ENCODE measurements at places on chromosomes 3 and 15. TPM values are rescaled to one million over a fixed set of nuclear protein-coding genes. Genes with fewer than 3 reads are reported as not detected.

DNA sequence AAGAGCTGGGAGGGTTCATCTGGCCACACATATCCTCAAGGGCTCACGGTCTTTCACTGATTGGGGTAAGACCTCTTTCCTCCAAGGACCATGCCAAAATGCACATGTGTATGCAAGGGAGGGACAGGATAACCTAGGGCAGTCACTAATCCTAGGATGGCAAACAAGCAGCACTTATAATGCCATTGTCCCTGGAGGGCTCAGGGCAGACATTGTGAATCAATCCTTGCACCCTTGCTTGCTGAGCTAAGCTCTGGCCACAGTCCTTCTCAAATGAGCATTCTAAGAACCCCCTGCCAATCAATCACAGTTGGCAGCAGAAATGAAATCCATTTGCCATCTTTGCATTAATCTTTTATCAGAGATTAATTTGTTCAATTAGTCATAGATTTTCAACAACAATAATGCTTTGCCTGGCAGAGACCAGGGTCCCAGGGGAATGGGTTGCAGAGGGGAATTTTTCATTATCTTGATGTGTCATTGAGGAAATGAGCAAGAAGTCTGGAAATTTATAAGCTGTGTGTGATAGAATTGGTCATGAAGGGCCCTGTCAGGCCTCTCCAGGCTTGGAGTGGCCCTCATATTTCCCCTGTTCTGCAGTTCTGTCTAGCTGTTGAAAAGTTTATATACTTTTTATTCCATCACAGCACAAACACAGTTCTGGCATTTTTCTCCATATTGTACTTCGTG is 57.2 kb upstream of the KY start:
- DNase-seq = no peak

IL20RB gene
- polyA plus RNA-seq = 1.0 TPM

- no peak for DNase-seq
These were observed 64.7 kb upstream of the IL12A start for GRCh38 chr3:159923956-159924355.

GRCh38 chr15:56099311-56099710 is 105.9 kb upstream of the NEDD4 start:
- no peak for DNase-seq

SLC24A5 gene
- not detected for polyA plus RNA-seq

DNA sequence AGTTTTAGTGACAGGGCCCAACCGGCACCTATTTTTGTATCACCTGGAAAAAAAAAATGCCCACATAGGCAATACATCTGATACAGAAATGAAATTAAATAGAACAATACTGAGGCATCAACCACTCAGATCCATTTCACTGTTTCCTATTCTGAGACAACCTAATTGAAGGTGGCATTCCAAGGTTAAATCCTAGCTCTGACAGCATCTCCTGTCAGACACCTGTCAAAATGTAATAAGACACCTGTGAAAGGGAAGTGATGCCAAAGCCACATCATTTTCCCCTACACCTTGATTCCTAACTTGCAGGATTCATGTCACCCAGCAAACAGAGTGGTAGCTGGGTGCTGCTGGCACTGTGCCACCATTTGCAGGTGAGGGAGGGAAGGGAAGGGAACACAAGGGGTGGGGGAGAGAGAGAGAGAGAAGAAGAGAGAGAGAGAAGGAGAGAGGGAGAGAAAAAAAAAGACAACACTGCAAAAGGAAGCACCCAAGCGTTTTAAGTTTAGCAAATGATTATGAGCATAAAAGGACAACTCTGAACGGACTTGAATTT is 1044.6 kb upstream of the CFAP20DC start:
- no peak for DNase-seq

DNA sequence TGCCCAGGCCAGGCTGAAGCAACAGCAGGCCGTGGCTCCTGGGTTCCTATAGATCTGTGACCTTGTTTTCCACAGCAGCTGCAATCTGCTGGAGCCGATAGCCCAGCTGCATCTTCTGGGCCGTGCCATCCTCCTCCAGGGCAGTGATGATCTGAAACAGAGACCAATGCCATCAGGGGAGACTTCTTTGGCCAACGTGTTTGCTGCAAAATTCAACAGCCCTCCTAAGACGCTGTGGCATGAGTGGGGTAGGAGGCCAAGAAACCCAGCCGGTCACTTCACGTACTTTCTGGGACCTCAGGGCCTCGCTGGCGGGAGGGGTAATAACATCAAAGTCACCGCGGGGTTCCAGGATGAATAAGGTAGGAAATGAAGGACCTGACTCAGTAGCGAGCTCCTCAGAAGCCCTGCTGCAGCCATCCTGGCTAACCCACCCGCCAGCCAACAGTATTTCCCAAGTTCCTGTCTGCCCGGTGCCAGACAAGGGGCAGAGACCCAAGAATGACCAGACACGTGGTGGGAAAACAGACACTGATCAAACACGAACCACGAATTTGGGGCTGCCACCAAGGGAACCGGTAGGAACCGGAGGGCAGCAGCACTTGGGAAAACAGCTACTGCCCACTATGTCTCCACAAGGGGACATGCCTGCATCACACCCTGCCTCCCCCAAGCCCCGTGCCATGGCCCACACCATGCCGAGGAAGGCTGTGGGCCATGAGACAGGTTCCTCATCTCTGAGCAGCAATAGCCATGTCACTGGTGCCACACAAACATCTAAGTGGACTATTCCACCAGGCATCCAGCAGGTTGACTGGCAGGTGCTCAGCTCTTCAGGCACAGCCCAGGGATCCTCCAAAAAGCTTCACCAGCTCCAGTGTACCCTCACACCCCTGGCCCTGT is 25.2 kb downstream of the PLXNB1 start:
- DNase-seq = no peak

DNA sequence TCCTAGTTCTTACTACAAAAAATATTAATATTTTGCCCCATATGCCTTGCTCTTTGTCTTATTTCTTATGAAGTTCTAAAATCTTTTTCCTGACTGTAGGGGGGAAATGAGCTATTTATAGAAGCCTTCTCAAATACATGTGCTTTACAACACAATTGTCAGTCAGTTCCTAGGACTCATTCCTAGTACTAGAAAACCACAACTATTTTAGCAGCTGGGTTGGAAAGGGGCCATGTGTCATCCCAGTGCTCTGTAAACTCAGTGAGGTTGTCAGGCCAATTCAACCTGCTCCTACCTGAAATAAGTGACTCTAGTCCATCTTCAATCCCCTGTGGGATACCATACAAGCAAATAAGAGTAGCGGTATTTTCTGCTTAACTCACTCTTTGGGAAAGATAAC is 153.8 kb downstream of the ULK4 start:
- DNase-seq = peak; percentile 4

TM4SF1 gene
- 39.4 TPM for polyA plus RNA-seq

- DNase-seq = no peak
These were observed 35.5 kb downstream of the FBLN2 start for GRCh38 chr3:13584427-13584891.

GRCh38 chr15:67731112-67731721 is 94.1 kb upstream of the SKOR1 start:
- DNase-seq = no peak

ERICH6 gene
- not detected for polyA plus RNA-seq

ITGA11 gene
- polyA plus RNA-seq = 6.4 TPM

- no peak for DNase-seq
These were observed 84.9 kb upstream of the ACP3 start for GRCh38 chr3:132232231-132232792.

GRCh38 chr3:10738688-10739372 is 77.2 kb upstream of the SLC6A11 start:
- peak; percentile 68 for DNase-seq

- DNase-seq = peak; percentile 84
These were observed 15.6 kb downstream of the CYP19A1 start for GRCh38 chr15:51322621-51323296.

GRCh38 chr3:101203411-101203810 is 117.0 kb downstream of the IMPG2 start:
- DNase-seq = no peak

HEMK1 gene
- 18.2 TPM for polyA plus RNA-seq

NDN gene
- polyA plus RNA-seq = 185 TPM

FOXB1 gene
- not detected for polyA plus RNA-seq

DNA sequence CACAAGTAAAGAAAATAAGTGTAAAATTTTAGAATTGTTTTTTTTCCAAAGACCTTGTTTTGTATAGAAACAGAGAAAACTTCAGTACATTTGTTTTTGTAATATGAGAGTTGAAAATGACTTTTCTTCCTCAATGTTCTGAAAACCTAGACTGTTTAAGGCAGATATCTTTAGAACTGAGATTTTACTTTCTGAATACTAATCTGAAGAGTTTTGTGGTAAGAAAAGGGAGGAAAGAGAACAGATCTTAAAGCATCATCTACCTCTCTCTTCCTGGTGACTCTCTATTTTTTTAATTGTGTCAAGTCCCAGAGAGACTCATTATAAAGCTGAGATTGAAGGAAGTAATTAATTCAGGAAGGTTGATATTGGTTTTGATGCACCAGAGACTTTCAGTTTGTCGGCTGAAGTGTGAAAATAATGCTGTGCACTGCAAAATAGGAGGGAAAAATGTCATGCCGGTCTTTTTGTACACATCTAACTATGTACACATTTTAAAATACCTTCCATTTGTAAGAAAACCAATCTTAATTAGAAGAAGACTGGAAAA is 142.1 kb upstream of the NAALADL2 start:
- no peak for DNase-seq

ASB7 gene
- 8.7 TPM for polyA plus RNA-seq

- DNase-seq = no peak
These were observed 24.0 kb downstream of the FLNB start for GRCh38 chr3:58032186-58032585.

- peak; percentile 59 for DNase-seq
These were observed 68.8 kb upstream of the IQSEC1 start for GRCh38 chr3:13141991-13142412.

DNA sequence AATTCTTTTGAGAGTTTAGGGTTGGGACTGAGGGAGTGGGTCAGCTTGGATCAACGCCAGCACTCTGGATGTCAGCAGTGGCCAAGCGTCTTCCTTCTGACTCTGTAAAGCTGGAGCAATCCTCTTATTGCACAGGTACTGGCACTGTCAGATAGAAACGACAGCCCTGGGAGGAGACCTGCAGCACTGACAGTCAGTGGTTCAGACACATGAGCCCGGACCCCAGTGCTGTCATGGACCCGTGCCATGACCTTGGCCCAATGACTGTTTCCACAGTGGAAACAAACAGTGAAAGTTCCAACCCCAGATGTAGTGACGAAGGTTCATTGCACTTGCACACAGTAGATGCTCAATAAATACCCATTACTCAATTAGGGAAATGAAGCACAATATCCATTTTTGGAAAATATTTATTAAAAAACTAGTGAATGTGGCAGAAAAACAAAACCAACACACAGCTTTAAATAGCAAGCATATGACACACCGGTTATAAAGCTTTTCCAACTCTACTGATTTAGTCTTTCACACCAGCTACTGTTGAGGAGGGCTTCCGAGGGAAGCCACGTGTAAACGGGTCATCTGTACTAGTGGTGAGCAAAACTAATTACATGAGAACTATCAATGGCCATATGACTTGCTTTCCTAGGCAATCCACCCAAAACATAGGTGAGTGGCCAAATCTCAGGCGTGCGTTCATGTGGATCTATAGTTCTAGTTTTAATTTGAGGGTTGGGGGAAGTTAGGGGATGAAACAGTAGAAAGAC is 22.1 kb downstream of the SIAH2 start:
- no peak for DNase-seq

FBXO40 gene
- 3.8 TPM for polyA plus RNA-seq

DNA sequence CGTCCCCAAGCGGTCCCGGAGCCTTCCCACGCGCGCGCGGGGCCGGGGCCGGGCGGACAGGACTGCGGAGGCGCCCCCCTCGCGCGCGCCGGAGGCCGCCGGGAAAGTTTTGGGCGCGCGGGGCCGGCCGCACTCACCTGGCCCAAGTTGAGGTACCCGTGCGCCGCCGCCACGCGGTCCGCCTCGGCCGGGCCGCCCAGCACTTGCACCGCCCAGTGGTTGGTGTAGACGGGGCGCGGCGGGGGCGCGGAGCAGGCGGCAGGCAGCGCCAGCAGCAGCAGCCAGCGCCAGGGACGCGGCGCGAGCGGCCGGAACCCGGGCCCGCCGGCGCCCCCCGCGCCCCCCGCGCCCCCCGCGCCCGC is 289 bp downstream of the PCSK6 start:
- DNase-seq = no peak

GRCh38 chr15:74167891-74168331 is 5.6 kb upstream of the ISLR start:
- DNase-seq = no peak

CEMIP gene
- polyA plus RNA-seq = 3.0 TPM

DNA sequence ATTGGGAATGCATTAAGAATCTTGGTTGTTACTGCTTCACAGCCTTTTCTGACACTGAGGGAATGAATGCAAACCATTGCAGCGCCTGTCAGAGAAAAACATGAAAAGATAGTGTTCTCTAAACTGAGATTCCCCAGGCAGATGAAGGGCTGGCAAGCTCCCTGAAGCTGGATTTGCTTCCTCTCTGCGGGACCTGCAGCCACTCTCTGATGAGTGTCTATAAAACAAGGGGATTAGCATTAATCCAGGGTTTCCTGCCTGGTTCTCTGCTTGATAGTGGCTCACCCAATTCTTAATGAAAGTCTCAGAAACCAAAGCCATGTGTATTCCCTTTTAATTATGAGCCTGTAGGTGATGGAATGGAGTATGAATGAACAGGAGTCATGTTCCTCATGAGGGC is 344.3 kb upstream of the UMPS start:
- no peak for DNase-seq

DNA sequence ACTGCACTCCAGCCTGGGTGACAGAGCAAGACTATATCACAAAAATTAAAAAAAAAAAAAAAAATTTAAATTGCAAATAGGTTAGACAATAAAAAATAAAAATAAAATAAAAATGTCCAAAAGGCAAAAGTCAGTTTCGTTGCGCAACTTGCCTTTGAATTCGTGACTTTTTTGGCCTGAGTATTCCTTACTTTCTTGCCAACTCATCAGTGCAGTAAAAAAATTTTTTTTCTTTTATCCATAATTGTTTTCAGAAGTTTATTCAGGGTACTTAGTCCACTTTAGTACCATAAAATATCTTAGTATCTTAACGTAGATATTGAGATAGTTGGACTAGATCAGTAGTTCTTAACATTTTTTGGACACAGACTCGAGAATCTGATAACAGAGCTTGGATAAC is 22.4 kb upstream of the CILP start:
- DNase-seq = no peak

DNA sequence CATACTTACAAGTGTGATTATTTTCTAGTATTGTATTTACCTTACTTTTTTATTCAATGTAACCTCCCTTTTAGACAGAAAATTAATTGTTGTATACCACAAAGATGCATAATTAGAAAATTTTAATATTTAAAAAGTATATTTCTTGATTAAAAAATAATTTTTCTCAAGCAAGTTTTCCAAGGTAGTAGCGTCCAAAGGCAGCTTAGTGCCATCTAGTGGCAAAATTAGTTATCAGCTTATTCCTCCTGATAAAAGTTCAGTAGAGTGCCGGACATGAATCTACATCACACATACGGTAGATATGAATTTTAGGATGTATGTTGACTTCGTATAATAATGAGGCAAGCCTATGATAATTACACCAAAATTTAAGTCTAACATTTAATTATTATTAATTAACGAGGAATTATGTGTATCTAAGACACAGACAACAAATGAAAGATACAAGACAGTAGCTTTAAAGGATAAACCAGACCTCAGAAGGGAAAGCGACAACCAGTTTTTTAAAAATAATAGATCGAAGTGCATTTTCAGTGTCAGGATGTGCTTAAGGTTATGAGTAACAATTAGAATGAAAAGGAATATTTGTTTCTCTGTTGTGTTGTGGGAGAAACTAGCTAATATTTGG is 405.9 kb downstream of the ROBO1 start:
- peak; percentile 51 for DNase-seq
